Skin of body (tissue), 3 donors: ENCODE measurements at places on chromosomes 11 and 22. TPM values are rescaled to one million over a fixed set of nuclear protein-coding genes. Genes with fewer than 3 reads are reported as not detected.

DNA sequence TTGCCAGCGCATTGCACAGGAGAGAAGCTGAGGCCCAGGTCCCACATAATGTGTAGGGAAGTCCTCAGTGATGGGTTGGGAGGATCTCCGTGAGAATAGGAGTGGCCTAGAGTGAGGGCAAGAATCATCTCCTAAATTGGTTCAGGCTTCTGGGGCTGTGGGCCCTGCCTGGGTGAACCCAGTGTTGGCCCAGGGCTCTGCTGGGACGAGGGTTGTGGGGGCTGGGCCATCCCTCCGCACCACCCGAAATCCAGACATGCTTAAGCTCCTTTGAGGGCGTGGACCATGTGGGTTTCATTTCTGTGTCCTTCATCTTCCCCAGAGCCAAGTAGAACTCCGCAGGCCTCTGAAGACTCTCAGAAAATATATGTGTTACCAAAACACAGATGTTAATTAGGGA is 3.7 kb downstream of the MICALL1 start:
- DNase-seq: peak; percentile 91

GRCh38 chr11:86386283-86386682 is 11.6 kb downstream of the CCDC81 start:
- no peak for DNase-seq

- no peak for DNase-seq
These were observed 15.4 kb upstream of the TTLL12 start for GRCh38 chr22:43202326-43202725.

GRCh38 chr11:4071914-4072313 is 22.7 kb upstream of the RRM1 start:
- no peak for DNase-seq

DNA sequence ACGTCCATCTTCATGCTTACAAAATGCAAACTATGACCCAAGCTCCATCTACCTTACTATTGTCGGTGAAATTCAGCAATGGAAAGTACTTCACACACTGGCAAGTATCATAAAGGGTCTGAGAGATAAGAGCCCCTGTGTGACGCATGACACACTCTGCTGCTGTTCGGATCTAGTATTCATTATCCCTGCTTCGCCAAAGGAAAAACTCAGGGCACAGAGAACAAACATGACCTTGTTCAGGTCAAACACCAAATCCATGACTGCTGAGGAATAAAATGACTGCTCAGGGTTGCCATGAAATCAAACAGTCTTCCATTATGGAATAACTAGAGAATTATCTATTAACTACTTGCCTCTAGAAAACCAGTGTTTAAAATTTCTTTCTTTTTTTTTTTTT is 73.0 kb downstream of the MICAL3 start:
- DNase-seq: no peak

DNA sequence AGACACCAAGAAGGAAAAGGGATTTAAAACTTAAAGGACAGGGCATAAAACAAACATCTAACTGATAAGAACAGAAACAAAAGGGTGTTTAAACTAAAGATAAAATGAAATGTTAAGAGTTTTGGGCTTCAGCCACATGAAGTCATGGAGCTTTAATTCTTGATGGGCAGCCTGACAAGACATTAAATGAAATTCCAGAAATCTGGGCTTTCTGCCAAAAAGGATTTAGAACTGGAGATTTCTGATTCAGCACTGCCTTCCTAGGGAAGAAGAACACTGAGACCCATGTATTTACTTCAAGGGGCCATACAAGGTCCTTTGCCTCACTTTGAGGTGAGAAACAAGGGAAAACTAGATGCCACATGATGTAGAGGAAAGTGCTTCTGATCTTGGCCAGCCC is 355.9 kb upstream of the RAG2 start:
- DNase-seq: peak; percentile 73

DNA sequence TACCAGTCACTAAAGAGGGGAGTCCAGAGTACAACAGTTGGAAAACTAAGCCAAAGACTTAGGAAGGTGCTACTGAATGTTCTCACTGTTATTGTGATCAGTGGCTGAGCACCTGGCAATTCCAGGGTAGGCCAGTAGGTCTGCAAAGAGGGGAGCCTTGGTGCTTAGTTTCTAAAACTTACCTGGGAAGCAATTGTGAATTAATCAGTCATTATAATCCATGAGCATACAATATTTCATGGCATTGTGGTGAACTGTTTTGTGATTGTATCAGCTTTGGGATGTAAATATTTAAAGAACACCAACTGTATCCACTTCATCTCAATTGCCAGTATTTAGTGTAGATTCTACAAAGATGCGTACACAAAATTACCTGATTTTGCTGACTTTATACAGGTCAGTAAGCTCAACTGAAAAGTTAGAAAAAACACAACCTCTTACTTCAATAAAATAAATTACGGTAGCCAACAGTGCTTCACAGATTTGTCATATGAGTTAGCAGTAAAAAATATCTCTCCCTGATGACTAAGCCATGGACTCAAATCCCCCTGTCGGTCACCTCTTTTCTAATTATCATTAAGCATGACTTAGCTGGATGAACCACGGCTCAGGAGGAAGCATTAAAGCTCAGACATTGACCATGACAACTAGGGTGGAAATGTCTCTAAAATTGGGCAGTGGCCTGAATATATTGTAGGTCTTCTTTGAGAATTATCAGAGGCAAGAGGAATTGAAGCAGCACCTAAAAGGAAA is 30.8 kb upstream of the SORL1 start:
- no peak for DNase-seq

DNA sequence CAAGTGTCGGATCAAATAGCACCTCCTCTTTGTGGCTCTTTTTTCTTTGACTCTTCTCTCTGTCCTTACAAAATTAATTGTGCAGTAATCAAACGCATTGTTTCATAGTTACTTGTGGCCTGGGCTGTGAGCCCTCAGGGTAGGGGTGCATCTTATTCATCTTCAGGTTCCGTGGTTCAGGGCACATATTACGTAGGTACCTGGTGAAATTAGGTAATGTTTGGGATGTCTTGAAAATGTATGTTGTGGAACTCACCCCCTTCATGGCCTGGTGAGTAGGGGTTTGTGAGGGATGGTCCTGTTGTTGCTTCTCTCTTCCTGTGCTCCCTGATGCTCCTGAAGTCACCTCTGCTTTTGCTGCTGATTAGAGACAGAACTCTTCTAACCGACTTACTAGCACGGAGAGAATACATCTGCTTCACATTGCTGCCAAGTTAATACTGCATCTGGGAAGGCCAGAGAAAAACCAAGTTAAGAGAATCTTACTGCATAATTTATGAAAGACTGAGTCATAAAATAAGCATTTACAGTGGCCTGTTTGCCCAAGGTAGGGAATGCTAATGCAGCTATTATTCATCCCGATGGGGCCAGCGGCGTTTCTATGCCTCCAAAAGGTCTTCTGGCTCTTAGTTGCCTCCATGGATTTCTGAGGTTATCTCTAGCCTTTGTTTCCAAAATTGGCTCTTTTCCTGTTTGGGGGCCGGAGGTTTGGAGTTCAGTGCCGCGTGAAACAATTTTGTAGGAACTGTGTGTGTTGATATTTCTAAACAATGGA is 66.9 kb downstream of the TBC1D22A start:
- peak; percentile 90 for DNase-seq

SLC6A5 gene
- total RNA-seq: not detected

PTPN5 gene
- total RNA-seq: 0.69 TPM

- no peak for DNase-seq
These were observed 93.6 kb downstream of the DDX10 start for GRCh38 chr11:108758458-108758857.
